ENCODE measurements at places on chromosomes 5 and 9.

DNA sequence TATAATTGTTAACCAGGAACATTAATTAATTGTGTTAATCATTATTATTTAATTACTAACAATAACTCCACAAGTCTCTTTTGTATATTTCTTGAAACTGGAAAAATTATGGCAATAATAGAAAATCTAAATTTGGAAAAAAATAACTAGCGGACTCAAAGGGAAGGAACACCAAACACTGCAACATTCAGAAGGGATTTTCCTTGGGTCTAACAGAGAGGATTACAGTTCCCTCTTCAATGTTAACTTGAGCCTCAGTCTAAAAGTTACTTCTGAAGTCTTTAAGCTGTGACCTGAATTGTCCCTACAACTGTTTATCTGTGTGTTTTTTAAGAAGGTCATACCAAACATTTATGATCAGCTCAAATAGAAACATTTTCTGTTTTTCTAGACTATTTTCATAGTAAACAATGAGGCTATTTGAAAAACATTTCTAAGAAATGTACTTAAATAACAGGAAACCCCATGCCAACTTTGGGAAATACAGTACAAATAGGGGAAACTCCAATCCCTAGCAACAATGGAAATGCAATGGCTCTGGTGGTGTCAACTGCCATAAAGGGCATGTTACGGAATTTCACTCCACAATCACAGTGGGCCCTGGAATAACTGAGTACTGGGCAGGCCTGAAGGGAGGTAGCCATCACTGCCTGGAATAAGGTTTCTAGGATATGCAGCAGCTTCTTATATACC lies 61.2 kb downstream of the MCTP1 start:
- DNase-seq, result no peak

GRCh38 chr5:132777209-132778069 lies at the start of gene SEPTIN8:
Gene SEPTIN8, minus strand, starts transcription at chr5:132777239. Its CDS starts 102 bp downstream, at chr5:132777137.
- DNase-seq, result peak; percentile 15

GRCh38 chr5:148760945-148761638 lies 65.3 kb upstream of the ADRB2 start:
- no peak for DNase-seq

DNA sequence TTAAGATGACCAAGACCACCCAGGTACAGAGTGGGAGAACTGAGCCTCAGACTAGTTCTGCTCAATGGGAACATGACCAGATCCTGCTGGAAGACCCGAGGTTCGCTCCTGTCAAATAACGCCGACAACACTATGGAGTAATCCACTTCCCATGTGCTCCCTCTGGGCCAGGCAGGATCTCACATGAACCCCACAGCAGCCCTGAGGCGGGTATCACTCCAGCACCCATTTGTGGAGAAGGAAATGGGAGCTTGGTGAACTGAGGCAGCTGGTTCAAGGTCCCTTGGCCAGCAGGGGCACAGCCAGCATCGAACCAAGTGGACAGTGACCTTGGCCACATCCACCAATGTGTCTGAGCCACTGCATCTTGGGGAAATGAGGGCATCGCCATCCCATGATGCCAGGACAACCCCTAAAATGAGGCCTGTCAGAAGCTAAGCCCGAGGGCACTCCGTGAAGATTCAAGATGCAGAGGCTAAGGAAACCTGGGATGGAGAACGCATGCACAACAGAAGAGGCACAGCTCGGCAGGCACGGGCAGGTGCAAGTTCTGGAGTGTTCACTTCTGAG lies 8.5 kb downstream of the ANKS6 start:
- no peak for DNase-seq

GRCh38 chr9:101271102-101271501 lies 113.7 kb downstream of the BAAT start:
- DNase-seq, result no peak

GRCh38 chr5:151095341-151096000 lies 14.6 kb upstream of the TNIP1 start:
- DNase-seq, result no peak

DNA sequence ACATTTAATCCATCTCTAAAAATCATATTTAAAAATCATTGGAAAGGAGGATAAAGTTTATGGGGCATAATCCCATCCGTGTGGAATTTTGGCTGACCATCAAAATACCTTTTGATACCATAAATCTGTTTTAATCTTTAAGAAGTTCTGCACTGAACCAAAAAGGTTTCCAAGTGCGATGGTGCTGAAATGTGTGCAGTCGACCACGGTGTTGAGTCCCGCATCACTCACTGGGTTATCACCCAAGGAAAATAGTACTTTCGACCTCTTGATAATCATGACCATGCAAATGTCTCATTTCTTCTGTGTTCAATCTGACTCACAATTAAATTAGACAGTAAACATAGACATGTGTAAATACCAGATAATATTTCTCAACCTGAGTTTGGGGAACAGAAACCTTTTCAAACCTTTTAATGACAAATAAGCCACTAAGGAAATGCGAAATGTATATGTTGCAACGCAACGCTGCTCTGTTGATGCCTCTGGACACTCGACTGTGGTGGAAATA lies 62.0 kb upstream of the CDH6 start:
- no peak for DNase-seq

- no peak for DNase-seq
Measured at GRCh38 chr5:77645158-77645994, 6.9 kb upstream of the OTP start.

GRCh38 chr5:33762859-33763258 lies 128.9 kb downstream of the ADAMTS12 start:
- no peak for DNase-seq

- DNase-seq, result no peak
Measured at GRCh38 chr5:172150514-172151425, 37.3 kb downstream of the STK10 start.

- no peak for DNase-seq
Measured at GRCh38 chr5:181114844-181115778, 15.9 kb downstream of the OR2V1 start.

DNA sequence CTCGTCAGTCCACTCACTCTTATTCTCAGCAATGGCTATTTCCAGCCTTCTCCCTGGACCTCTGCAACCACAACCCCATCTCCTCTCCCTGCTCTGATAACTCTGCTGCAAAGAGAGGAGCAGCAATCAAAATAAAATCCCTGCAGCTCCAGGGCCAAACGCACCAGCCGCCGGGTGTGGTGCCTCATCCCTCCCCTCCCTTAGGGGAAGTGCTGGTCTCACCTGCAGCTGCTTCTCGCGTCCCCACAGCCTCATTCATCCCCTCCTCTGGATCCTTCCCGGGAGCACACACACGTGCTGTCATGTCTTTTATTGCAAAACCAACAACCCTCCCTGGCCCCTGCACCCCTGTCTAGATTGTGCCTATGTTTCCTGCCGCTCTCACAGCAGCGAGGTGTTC lies 77.8 kb downstream of the TENT4A start:
- no peak for DNase-seq

Measured in stimulated activated CD8-positive, alpha-beta memory T cell treated with anti-CD3 and anti-CD28 coated beads, Interleukin-12 subunit alpha, Interleukin-12 subunit beta, amount 100 ng/mL, for 4 hours (primary cell).